ENCODE measurements at places on chromosomes 1 and 21.

DNA sequence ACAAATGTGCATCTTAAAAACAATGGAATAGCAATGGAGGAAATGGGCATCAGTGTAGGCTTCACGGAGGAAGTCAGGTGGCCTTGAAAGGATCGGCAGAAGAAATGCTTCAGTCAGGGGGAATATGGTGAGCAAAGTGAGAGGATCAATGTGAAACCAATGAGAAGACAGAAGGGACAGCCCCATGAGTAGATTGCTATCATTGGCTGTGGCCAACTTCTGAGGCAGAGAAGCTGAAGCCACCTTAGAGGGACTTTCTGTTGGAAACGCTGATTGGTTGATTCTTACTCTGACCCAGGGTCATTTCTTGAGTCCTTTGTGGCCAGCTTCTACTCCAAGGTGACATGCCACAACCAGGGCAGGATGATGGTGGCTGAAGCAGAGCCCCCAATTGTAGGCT, 130.7 kb upstream of the ZNF648 start:
- H3K27ac ChIP-seq, result no peak overlapping the region
- no peaks in the 10 kb centered on the region for H3K36me3 ChIP-seq
- H3K27me3 ChIP-seq, result peaks cover 3% of the 10 kb centered on the region
- no peak overlapping the region for H3K4me3 ChIP-seq
- H3K4me1 ChIP-seq, result no peaks in the 10 kb centered on the region

- peaks cover 90% of the 10 kb centered on the region for H3K36me3 ChIP-seq
- H3K27me3 ChIP-seq, result no peaks in the 10 kb centered on the region
- peak; percentile 51 for DNase-seq
- H3K27ac ChIP-seq, result no peak overlapping the region
These were observed 122.1 kb downstream of the UBR4 start for GRCh38 chr1:19087737-19088594.

DNA sequence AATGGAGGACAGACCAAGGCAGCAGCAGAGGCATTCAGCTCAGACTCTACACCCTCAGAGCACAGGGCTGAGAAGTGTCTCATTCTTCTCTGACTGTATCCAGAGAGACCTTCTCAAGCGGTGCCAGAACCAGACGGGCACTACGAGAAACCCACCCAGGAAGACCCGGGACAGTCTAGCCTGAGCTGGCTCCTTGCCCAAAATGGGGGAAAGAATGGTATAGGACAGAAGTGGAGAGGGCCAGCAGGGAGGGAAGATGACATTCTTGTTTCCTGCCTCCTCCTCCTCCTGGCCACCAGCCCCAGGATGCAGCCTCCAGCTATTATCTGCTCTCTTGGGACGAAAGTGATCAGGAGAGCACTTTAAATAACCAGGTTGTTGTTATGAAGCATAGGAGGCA, 22.6 kb upstream of the PRELP start:
- no peaks in the 10 kb centered on the region for H3K36me3 ChIP-seq
- H3K27me3 ChIP-seq, result peaks cover 3% of the 10 kb centered on the region
- no peak overlapping the region for H3K27ac ChIP-seq
- DNase-seq, result no peak

- peaks cover 12% of the 10 kb centered on the region for H3K4me1 ChIP-seq
- no peak overlapping the region for H3K27ac ChIP-seq
- no peaks in the 10 kb centered on the region for H3K27me3 ChIP-seq
- H3K4me3 ChIP-seq, result no peak overlapping the region
These were observed 1.7 kb upstream of the TMEM240 start for GRCh38 chr1:1541956-1542765.

GRCh38 chr1:206992790-206993189, 22.5 kb upstream of the FCAMR start:
- H3K4me3 ChIP-seq, result no peak overlapping the region
- H3K4me1 ChIP-seq, result no peaks in the 10 kb centered on the region
- no peak overlapping the region for H3K27ac ChIP-seq

DNA sequence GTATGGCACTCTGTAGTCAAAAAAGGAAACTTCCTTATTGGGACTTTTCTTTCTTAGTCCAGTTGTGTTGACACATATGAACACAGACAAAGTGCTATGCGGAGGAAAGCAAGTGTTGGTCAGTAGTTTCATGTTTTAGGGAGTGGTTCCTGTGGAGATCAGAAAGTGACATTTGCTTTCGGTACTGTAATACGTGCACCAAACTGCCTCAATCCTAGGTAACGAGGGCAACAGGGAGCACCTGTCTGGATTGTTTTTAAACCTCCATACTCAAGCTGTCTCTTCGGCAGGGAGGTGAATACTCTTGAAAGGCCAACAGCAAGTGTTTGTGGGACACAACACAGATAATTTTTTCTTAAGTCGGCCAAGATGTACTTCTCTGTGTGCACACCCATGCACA, 9.1 kb downstream of the RHOU start:
- H3K4me3 ChIP-seq, result no peak overlapping the region
- peaks cover 17% of the 10 kb centered on the region for H3K4me1 ChIP-seq

- no peak for DNase-seq
- no peaks in the 10 kb centered on the region for H3K36me3 ChIP-seq
- no peak overlapping the region for H3K4me3 ChIP-seq
- H3K27ac ChIP-seq, result no peak overlapping the region
- H3K4me1 ChIP-seq, result no peaks in the 10 kb centered on the region
- H3K27me3 ChIP-seq, result no peaks in the 10 kb centered on the region
These were observed 10.5 kb downstream of the SERINC2 start for GRCh38 chr1:31423418-31423947.

- no peak overlapping the region for H3K27ac ChIP-seq
- H3K27me3 ChIP-seq, result no peaks in the 10 kb centered on the region
- DNase-seq, result no peak
- H3K36me3 ChIP-seq, result no peaks in the 10 kb centered on the region
These were observed 1124.3 kb downstream of the AMY1C start for GRCh38 chr1:104874044-104874443.

DNA sequence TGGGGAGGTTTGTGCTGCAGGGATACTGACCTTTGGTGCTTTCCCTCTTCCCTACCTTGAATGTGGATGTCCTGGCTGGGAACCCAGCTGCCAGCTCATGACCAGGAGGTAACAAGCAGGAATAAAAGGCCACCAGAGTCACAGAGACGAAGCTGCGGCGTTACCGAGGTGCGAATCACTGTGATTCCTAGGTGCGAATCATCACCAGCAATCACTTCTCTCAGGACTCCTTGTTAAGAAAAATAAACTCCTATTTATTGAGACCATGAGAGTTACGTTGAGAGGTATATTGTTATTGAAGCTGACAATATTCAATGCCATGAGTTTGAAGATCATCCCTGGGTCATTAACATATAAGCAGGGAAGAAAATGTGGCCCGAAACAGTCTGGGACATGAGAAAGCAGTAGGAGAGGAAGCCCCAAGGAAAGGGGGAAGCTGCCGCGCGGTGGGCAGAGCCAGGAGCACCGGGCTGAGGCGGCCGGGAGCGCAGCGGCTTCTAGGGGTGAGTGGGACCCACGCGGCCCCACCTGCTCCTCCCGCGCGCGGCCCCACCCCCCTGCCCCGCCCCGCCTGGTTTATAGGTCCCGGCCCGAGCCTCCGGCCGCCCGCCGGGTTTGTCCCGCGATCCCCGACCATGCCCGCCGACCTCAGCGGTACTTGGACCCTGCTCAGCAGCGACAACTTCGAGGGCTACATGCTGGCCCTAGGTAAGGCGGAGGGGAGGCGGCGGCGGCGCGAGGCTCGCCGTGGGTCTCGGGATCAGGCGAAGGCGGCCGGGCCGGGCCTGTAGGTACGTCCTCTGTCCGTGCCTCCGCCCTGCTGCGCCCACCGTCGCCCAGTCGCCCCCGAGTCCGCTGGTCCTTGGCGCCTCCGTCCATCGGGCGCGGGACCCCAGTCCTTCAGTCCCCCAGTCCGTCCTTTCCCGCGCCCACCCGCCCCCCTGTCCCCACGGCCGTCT, at the start of gene RBP7:
Gene RBP7, plus strand, starts transcription at position 605 of the 959 bp plus-strand sequence. Its CDS starts 31 bp downstream, at position 636.
- H3K4me3 ChIP-seq, result peak within 1 kb of the TSS; percentile 10
- H3K27me3 ChIP-seq, result peaks cover 22% of the 10 kb centered on the region
- peak; percentile 16 for DNase-seq
- no peaks in the 10 kb centered on the region for H3K36me3 ChIP-seq
- H3K4me1 ChIP-seq, result peaks cover 4% of the 10 kb centered on the region

DNA sequence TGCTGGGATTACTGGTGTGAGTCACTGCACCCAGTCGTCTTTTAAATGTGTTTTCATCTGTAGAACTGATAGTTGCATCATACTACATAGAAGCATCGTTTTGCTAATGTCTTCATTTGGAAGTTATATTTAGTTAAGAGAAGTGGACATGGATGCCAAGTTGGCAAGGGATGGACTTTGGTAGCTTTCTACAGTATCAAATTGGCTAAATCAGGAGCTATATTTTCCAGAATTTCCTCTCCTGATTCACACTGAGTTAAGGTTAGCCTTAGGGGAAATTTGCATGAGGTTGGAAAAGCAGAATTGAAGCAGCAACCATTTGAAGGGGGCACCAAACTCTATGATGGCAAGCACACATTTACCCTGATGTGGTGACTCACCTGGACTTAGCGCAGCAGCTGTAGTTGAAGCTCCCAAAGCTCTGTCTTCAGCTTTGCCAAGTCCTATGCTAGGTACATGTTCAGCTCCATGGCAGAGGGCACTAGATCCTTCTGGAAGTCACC, 43.9 kb downstream of the DUSP10 start:
- H3K4me1 ChIP-seq, result peaks cover 13% of the 10 kb centered on the region
- H3K4me3 ChIP-seq, result no peak overlapping the region
- no peaks in the 10 kb centered on the region for H3K27me3 ChIP-seq

Measured in natural killer cell (primary cell).